GM12891 (cell line): ENCODE measurements at places on chromosomes 5 and 9.

- DNase-seq = no peak
These were observed 200.3 kb downstream of the TRPM3 start for GRCh38 chr9:70921136-70921535.

GRCh38 chr5:58482536-58482935 is 8.7 kb upstream of the GAPT start:
- no peak for DNase-seq

GRCh38 chr9:127154390-127155191 is 32.2 kb upstream of the ANGPTL2 start:
- DNase-seq = no peak

DNA sequence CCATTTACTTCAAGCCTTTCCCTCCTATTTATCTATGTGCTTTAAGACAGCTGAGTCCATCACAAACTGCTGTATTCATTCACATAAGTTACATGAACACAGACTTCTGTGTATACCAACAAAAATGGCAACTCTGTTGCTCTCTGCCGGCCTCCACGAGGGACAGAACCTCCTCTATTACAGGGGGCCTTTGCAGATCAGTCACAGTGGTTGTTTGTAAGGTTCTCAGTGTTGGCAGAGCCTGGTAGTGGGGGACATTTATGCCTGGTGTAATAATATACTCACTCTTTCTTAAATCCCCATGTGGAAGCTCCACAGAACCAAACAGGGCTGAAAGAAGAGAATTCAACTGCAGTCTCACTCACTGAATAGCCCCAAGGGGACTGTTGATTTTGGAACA is 76.5 kb downstream of the SLC1A1 start:
- no peak for DNase-seq

GRCh38 chr9:71042448-71042990 is 78.9 kb downstream of the TRPM3 start:
- no peak for DNase-seq

DNA sequence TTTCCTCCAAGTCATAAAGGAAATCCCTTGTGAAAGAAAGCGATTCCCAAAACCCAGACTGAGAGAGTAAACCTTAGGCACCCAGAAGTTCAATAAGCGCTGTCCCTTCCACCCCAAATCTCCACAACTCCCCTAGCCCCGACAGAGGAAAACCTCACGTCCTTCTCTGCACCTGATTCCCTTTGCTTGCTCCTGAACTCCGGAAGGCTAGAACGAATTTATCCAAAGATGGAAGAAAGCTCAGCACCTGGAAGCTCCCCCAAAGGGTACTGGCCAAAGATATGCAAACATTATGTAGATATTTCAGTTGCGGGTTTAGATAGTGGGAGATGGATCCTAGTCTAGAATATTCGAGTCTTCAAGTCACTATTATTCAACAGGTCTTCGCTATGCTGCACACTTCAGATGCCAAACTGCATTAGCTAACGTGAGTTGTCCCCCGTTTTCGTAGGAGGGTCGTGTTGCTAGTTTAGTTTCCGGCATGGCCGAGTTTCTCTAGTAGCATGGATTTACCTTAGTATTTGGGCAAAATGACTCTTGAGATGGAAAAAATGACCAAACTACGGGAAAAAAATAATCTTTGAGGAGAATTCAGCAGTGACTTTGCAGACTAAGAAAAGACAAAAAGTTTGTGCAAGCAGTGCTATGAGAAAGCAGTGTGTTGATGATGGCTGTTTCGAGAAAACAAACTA is 27.7 kb downstream of the NR2F1 start:
- DNase-seq = no peak

DNA sequence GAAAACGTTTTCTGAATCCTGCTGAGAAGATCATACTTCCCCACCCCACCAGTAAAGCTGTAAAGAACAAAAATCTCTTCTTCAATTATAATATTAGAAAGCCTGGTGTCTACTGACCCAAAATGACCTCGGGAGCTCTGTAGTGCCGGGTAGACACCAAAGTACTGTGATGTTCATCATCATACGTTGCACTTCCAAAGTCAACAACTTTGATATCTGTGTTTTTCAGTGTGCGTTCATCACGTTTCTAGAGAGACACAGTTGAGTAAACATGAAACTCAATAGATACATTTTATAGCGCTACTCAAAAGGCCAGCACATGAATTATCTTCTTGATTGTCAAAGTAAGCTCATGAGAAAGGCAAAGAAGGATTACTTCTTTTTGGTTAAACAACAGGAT is 14.6 kb downstream of the CLK4 start:
- DNase-seq = no peak

GRCh38 chr5:132651838-132652469 is 6.0 kb upstream of the IL13 start:
- DNase-seq = no peak

- DNase-seq = no peak
These were observed 104.1 kb downstream of the STRBP start for GRCh38 chr9:123164285-123164684.

DNA sequence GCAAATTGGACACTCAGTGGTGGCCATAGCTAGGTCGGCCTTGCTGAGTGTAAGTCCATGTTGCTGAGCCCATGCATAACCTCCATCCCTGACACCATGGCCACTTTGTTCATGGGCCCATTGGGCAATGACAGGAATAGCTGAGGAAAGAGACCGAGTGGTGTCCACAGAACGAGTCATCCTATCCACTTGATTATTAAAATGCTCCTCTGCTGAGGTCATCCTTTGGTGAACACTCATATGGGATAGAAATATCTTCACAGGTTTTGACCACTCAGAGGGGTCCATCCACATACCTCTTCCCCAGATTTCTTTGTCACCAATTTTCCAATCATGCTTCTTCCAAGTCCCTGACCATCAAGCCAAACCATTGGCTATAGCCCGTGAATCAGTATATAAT is 63.6 kb downstream of the PPIC start:
- DNase-seq = no peak

- DNase-seq = no peak
These were observed 273.3 kb downstream of the MSX2 start for GRCh38 chr5:174997688-174998087.

DNA sequence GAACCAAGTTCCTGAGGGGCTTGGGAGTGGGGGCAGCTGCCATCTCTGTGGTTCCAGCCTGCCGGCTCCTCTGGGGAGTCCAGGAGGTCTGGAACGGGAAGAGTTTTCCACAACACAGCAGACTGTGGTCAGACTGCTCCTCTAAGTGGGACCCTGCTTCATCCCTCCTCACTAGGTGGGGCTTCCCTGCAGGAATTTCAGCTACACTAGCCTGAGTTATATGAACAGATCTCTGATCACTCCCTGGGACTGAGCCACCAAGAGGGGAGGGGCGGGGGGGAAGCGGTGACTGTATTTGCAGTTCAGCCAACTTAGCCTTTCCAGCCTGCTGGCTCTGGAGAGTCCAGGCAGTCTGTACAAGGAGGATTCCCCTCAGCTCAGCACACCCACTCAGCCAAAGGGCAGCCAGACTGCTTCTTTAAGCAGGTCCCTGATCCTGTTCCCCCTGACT is 19.4 kb downstream of the DTWD2 start:
- no peak for DNase-seq

DNA sequence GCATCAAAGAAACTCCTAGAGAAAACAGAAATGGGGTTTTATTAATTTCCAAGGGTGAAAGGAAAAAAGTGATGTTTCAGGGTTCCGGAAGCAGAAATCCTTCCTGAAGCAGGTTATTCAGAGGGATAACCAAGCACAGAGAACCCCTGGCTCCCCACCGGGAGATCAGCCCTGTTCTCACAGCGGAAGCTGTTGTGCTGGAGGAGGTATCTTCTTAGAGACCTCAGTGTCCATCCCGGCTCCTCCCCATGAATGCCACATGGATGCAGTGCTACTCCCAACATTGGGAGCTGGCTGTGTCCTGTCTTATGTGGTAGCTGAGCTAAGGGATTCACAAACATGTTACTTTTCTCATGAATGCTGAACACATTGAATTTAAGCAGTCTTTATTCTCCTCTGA is 80.9 kb upstream of the IRX2 start:
- no peak for DNase-seq
